ENCODE measurements at places on chromosomes 3 and 15. TPM values are rescaled to one million over a fixed set of nuclear protein-coding genes. Genes with fewer than 3 reads are reported as not detected.

FMN1 gene
- 23.7 TPM for total RNA-seq

DNA sequence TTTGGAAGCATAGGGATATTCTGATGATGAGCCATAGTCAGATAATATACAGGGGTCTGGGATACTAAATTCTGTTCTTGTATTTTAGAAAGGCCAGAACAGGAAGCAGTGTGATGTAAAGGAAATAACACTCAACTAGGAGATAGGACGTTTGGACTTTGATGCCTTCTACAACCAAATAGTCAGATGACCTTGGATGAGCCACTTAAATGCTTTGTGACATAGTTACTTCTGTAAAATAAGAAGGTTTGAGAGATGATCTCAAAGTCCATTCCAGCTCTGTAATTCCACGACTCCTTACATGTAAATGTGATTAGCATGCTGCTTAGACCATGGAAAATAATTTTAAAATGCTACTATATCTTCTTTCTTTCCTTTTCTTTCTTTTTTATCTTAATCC is 29.5 kb upstream of the CCDC54 start:
- no peak for DNase-seq
- no peak overlapping the region for H3K27ac ChIP-seq
- H3K4me3 ChIP-seq: no peak overlapping the region
- no peaks in the 10 kb centered on the region for H3K27me3 ChIP-seq
- H3K36me3 ChIP-seq: no peaks in the 10 kb centered on the region

DNA sequence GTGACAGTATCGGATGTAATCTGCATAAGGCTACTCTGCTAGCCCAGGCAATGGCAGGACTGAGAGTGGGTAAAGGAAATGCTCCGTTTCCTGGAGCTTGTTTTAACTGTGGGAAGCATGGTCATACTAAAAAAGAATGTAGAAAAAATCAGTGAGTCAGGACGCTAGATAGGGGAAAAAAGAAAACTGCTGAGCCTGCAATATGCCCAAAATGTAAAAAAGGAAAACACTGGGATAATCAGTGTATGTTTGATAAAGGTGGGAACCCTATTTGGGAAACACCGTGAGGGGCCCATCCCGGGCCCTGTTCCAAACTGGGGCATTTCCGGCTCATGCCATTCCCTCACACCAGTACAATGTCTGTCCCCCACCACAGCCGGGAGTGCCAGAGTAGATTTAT is 775.8 kb downstream of the ZPLD1 start:
- H3K4me1 ChIP-seq: no peaks in the 10 kb centered on the region
- no peaks in the 10 kb centered on the region for H3K36me3 ChIP-seq
- no peak for DNase-seq
- H3K27me3 ChIP-seq: no peaks in the 10 kb centered on the region
- H3K27ac ChIP-seq: no peak overlapping the region
- H3K4me3 ChIP-seq: no peak overlapping the region

DNA sequence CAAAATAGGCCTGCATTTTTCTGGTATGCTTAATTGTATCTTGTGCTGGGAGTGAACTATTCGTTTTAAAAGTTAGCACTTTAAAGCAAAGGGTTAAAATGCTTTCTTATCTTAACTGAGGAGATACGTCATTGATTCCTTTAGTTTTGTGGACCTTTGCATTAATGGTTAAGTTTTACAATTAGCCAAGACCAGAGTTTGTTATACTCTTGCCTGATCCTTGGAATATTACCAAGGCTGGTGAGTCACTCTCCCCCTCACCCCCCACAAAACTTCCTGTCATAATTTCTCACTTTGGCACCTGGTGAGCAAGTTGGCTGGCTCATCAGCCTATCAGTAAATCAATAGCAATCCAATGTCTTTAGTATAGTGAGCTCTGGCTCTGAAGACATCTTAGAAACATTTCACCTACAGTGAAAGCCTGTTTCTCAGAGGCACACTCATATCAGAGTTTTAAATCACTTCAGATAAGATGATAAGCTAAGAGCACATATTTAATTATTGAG is 26.7 kb downstream of the SLC2A2 start:
- H3K4me1 ChIP-seq: no peaks in the 10 kb centered on the region
- no peak overlapping the region for H3K4me3 ChIP-seq
- no peak for DNase-seq
- H3K27ac ChIP-seq: no peak overlapping the region

- H3K4me1 ChIP-seq: peaks cover 19% of the 10 kb centered on the region
- H3K27me3 ChIP-seq: peaks cover 50% of the 10 kb centered on the region
- H3K27ac ChIP-seq: no peak overlapping the region
- H3K4me3 ChIP-seq: no peak overlapping the region
- DNase-seq: no peak
- no peaks in the 10 kb centered on the region for H3K36me3 ChIP-seq
Measured at GRCh38 chr3:44020143-44020542, 221.5 kb upstream of the TOPAZ1 start.
